ENCODE measurements at places on chromosomes 7 and 10.
A peak's percentile ranks its signal among the peaks of the same experiment; 100 is the strongest.

DNA sequence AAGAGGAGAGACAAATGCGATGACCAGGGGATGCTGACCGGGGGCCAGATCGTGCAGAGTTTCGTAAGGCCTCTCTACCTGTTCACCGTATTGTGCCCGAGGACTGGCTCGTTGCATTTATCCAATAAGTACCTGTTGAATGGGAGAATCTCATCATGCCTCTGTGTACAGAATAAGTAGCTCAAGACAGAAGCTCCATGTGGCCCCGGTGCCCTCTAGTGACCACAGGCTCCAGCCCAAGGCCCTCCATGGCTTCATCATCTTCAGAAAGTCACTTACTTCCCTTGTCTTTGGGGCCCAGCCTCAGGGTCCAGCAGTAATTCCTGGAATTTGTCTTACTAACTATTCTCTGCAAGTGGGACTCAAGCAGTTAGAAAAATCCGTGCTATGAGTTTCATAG is 151.0 kb downstream of the CHN2 start:
- DNase-seq = peak; percentile 8

DNA sequence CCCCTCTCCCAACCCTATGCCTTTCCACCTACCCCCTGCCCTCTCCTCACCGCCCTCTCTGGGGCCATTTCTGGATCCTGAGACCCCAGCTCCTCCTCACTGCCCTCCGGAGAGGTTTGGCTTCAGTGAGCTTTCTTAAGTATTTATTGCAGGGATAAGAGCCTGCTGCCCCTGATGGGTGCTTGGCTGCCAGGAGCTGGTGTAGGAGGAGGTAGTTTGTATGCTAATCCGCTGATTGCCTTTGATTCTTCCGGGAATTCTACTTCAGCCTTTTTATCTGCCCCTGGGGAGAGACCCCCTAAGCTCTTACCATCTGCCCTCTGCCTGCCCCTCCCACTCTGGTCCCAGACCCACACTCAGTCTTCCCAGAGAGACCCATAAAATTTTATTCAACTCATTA is 263.5 kb upstream of the PODXL start:
- no peak for DNase-seq

DNA sequence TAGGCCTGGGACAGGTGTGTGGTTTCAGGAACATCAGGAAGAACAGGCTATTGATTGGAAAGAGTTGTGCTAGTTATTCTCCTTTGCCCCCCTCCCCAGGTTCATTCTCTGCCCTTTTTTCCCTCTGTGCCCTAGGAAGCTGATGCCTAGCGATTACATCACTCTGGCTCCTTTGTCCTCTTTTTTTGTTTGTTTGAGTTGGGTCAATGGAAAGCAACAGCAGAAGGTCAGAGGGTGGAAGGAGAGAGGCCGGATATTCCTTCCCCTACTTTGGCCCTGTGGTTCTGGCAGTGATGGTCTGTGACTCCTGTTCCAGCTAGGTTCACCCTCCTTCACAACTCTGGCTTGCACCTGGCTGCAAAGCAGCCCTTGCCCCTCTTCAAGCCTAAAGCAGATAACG is 18.9 kb downstream of the LOXL4 start:
- no peak for DNase-seq

- no peak for DNase-seq
Observed at GRCh38 chr10:17805330-17805729, 3.8 kb upstream of the MRC1 start.

DNA sequence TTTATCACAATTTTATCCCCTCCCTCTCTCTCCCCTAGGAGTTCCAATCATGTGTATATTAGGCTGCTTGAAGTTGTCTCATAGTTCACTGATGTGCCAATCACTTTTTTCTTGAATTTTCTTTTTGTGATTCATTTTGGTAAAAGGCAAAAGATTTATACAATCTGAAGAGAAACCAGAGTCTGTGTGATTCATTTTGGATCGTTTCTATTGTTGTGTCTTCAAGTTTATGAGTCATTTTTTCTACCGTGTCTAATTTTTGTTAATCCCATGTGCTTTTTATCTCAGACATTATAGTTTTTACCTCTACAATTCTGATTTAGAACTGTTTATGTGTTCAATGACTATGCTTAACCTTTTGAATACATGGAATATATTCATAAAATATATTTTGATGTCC is 483.9 kb upstream of the AUTS2 start:
- peak; percentile 48 for DNase-seq

DNA sequence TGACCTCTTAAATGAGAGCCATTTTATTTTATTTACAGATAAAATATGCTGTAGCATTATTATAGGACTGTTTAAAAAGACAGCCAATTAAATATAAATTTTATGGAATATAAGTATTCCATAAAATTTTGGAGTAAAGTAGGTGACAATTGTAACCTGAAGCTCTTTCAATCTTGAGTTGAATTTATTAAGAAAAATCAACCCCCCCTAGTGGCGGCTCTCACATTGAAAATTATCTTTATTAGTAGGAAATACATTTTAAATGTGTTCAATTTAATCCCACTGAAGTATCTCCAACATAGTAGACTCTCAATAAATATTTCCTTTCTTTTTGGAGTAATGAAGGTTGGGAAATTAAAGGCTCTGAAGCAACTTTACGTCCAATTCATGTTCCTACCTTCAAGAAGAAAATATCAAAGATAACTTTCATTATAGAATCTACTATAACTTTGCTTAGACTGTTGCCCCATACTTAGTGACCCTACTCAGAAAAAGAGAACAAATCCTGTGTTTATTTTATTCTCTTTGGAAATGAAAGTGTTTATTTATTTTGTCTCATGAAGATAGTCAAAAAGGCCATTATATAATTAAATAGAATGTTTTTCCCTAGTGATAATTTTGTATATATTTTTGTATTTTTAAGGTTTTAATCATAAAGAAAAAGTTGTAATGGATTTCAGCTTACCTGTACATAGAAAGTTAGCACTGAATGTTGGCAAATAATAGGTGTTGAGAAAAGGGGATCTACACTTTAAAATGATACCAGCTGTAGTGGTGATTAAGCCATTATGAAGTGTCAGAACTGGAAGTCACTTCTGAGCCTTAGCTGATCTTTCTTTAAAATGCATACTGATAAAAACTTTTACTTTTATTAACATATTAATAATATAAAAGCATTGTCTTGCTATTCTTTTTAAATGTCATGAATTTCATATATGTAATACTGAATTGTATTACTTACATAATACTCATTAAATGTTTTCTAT is 3.3 kb downstream of the AHR start:
- peak; percentile 51 for DNase-seq

GRCh38 chr7:31121601-31122000 is 69.5 kb downstream of the ADCYAP1R1 start:
- no peak for DNase-seq

DNA sequence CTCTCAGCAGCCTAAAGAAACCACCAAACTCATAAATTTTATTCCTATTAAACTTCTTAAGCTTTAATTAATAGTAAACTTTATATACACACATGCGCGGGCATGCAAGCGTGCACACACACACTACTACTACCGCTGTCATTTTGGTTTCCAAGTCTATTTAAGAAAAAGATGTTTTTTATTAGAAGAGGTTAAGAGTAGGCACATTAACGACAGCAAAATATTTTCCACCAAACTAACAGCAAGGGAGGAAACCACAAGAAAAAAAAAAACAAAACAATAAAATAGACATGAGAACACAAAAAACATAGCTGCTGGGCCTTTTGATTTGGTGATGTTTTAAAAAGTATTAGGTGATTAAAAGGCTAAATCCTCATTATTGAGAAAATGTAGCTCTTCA is 28.6 kb downstream of the RTKN2 start:
- DNase-seq = peak; percentile 68

GRCh38 chr7:143049362-143049761 is 2.8 kb upstream of the OR6V1 start:
- DNase-seq = peak; percentile 36

DNA sequence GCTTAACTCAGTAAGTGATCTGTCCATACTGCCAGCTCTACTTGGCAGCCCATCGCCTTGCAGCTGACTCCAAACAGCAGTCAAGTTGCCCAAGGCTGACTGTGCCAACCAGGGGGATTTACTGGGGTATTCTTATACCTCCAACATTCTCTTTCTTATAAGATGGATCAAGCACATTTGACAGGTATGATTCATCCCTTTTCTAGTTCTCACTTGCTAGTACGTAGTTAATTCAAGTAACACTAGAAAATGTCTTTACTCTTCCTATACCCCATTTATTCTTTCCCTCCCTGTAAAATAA is 77.0 kb downstream of the SLC25A13 start:
- no peak for DNase-seq

DNA sequence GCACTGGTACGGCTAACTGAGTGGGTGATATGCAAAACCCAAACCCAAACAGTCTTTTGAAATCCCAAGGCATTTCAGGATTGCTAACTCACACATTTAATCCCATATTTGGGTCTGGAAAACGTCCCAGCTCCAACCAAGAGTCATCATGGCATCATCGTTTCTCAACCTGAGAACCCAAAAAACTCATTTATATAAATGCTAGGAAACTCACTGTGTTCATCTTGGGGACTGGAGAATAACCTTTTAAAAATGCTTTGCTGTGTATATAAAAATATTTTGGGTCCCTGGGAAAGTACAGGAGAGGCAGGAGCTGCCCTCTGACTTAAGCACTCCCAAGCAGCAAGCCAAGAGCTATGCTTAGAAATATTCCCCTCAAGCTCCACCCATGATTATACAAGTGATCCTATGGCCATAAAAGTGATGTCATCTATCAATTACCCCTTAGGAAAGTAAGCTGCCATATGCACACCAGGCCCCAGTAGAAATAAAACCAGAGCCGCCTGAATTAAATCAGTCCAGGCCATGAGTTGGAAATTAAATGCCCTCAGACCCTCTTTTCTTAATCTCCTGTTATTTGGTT is 352.1 kb downstream of the FRMD4A start:
- DNase-seq = peak; percentile 97

- peak; percentile 68 for DNase-seq
Observed at GRCh38 chr7:130910949-130911944, 177.2 kb upstream of the KLF14 start.

- DNase-seq = peak; percentile 96
Observed at GRCh38 chr10:58734116-58734515, 221.4 kb downstream of the BICC1 start.

- DNase-seq = peak; percentile 77
Observed at GRCh38 chr7:33459340-33459751, 330.0 kb downstream of the BBS9 start.

GRCh38 chr7:38927751-38928150 is 18.8 kb upstream of the VPS41 start:
- DNase-seq = no peak

GRCh38 chr7:27647046-27647445 is 15.6 kb downstream of the HIBADH start:
- DNase-seq = peak; percentile 30

GRCh38 chr7:30562498-30562897 is 32.2 kb upstream of the GARS1 start:
- no peak for DNase-seq

- no peak for DNase-seq
Observed at GRCh38 chr7:150801946-150802771, 1.6 kb downstream of the TMEM176A start.

DNA sequence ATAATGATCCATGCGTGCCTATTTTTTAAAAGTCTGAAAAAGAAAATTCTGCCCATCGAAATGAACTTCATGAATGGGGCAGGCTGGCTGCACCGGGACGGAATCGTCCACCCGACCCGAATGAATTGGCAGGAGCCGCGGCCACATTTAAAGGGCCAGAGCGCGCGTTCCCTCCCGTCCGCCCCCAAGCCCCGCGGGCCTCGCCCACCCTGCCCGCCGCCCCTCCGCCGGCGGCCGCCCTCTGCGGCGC is 319 bp upstream of the GATA3 start:
- DNase-seq = no peak

GRCh38 chr7:138979226-138979979 is 1.8 kb downstream of the KIAA1549 start:
- peak; percentile 15 for DNase-seq

DNA sequence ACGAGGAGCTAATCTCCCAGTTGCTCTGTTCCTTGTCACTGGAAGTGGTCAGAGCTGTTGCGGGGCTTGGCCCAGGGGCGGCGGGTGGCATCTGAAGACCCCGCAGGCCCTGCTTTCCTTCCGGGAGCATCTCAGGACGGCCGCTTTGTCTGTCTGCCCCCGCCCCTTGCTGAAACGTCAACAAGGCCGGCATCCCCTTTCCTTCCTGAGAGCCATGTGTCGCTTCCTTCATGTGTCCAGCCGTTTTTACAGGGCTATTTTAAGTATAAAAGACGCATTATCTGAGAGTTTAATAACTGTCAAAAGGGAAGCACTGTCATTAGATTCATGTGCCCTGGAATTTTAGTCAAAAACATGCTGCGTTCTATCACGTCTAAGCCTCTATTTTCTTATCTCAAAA is 110.4 kb downstream of the CUX1 start:
- no peak for DNase-seq

DNA sequence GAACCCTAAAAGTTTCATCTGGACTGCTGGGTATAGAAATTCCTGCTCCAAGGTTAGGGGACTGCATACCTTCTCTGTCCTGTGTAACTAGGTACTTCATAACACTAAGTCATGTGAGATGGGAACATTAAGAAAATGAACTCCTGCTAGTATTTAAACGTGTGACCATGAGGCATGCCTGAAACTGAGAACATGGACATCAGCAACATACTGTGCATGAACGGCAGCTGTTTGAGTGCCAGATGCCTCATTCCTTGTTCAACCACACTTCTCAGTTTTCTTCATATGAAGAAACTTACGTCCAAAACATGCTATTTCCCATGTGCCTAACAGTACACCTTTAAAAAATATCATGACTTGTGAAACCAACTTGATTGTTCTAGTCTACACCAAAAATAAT is 88.5 kb downstream of the CREM start:
- DNase-seq = no peak

DNA sequence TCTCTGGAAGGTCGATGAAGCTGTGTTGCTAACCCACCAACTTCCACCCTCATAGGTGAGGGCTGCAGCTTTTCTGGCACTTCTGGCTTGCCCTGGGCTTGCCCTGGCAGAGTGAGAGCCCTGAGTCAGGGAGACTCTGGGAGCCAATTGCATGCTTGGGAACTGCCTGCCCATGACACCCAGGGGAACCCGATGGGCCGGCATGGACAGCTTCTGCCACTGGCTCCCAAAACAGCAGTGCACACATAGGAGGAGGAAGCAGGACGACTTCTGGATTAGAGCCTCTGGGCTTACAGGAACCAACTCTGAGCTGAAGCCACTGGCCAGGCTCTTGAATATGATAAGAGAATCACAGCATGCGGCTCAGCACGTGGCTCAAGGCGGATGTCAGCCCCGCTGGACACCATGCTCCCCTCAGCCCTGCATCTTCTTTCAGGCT is 135.2 kb upstream of the UNC5B start:
- no peak for DNase-seq

DNA sequence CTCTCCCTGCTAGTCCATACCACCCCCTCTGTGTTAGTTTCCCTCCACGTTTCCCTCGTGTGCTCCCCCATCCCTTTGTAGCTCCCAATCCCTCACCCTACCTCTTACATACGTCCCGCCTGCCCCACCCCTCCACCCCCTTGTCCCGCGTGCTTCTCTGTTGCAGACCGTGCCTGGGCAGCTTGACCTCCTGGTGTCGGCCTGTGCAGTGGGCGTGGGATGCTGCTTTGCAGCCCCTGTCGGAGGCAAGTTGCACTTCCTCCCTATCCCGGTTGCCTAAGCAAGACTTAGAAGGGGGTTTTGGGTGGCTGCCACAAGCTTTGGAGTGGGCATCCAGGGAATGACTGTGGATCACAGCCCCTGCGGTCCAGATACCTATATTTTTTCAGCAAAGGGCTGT is 7.7 kb downstream of the CLCN1 start:
- DNase-seq = no peak

GRCh38 chr7:30140456-30140855 is 5.7 kb downstream of the MTURN start:
- no peak for DNase-seq

- peak; percentile 69 for DNase-seq
Observed at GRCh38 chr7:33716581-33717477, 188.5 kb upstream of the BMPER start.
